ENCODE measurements at places on chromosomes 13 and 19. TPM values are rescaled to one million over a fixed set of nuclear protein-coding genes. Genes with fewer than 3 reads are reported as not detected.

The SETDB2 gene
- total RNA-seq = 22.9 TPM

The HSH2D gene
- 6.1 TPM for total RNA-seq

- peaks cover 13% of the 10 kb centered on the region for H3K27me3 ChIP-seq
- no peak overlapping the region for H3K4me3 ChIP-seq
- no peak for DNase-seq
- no peaks in the 10 kb centered on the region for H3K36me3 ChIP-seq
Observed at GRCh38 chr19:53945441-53945840, 17.3 kb upstream of the CACNG8 start.

DNA sequence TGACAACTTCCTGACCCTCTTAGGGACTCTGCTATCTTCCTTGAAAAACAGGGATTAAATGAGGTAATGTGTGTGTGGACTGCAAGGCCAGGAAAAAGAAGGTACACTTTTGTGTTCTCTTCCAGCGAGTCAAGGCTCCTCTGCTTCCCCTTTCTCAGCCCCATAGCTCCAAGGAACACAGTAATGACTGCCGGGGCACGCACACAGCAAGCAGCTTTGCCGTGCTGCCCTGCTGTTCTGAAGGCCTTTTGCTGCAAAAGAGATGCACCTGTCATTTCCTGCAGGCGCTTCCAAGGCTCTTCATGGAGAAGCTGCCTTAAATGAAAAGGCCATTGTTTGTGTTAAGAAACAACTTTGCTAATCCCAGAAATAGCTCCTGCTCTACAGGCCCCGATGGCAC, 84.6 kb downstream of the CYSLTR2 start:
- DNase-seq = no peak
- no peak overlapping the region for H3K4me3 ChIP-seq
- H3K36me3 ChIP-seq = no peaks in the 10 kb centered on the region
- no peaks in the 10 kb centered on the region for H3K4me1 ChIP-seq
- H3K27ac ChIP-seq = no peak overlapping the region

Measured in lung (tissue), 17 donors.